ENCODE measurements at places on chromosomes 13 and 19.
A peak's percentile ranks its signal among the peaks of the same experiment; 100 is the strongest.

GRCh38 chr19:7340959-7341837, 7.5 kb upstream of the ARHGEF18 start:
- DNase-seq, result peak; percentile 58

DNA sequence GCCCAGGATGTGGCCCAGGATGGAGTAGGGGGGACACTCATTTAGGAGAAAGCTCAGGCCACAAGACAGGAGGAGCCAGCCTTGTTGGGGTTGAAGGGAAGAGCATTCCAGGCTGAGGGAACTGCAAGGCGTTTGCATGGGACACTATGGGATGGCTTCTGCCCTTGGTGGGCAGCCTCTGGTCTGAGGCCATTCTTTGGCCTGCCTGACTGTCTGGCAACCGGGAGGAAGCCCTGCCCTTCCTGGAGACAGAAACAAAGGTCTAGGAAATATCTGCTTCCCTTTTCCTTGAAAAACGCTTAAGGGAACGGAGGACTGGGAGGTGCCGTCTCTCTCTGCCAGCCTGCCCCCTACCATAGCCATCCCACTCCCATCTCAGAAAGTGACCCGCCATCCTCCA, 2.8 kb upstream of the ICAM1 start:
- DNase-seq, result no peak

DNA sequence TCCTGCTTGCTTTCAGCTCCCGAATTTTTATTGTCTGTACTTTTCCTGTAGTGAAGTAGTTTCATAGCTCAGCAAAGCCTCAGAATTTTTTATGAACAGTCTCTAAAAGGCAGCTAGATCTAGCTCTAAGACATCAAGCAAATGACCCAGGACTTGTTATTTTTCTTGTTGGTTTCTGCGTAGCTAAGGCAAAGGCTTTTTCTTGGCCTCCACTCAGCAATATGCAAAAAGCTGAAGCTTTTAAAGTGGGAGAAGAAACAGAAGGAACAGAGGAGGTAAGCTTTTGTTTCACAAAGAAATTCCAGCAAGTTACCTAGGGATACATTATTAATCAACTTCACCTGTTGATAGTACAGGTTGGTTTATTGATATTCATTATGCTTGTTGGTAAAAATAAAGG, 235.9 kb downstream of the PCDH20 start:
- DNase-seq, result no peak

- no peak for DNase-seq
Measured at GRCh38 chr19:36986601-36987000, 70.5 kb downstream of the ZNF568 start.

- DNase-seq, result peak; percentile 76
Measured at GRCh38 chr13:45370922-45371406, 30.0 kb upstream of the TPT1 start.

GRCh38 chr19:55465460-55466240, 1.1 kb upstream of the C19orf85 start:
- DNase-seq, result no peak

GRCh38 chr19:16620018-16620417, 8.0 kb downstream of the MED26 start:
- DNase-seq, result no peak

GRCh38 chr13:74528734-74529513, 394.7 kb upstream of the KLF12 start:
- no peak for DNase-seq

DNA sequence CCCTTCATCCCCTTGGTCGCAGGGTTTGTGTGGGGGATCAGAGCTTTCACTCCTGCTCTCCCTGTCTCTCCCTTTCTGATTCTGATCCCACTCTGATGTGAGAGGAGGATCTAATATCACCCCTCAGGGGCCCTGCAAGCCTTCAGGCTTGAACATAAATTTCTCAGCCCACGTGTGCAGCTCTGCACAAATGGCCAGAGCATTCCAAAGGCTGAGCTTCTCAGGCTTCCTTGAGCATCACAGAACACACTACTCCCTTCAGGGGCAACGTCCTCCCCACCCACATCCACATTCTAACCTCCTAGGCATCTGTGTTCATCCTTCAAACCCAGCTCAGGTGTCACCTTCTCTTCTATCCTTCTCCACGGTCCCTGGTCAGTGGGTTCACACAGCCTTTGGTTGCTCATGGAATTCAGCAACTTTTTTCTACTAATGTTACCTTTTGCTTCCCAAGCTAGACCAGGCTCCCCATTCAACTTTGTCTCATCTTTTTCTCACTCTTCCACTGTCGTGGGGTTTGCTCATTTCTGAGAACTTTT, 24.4 kb upstream of the DOCK9 start:
- no peak for DNase-seq

DNA sequence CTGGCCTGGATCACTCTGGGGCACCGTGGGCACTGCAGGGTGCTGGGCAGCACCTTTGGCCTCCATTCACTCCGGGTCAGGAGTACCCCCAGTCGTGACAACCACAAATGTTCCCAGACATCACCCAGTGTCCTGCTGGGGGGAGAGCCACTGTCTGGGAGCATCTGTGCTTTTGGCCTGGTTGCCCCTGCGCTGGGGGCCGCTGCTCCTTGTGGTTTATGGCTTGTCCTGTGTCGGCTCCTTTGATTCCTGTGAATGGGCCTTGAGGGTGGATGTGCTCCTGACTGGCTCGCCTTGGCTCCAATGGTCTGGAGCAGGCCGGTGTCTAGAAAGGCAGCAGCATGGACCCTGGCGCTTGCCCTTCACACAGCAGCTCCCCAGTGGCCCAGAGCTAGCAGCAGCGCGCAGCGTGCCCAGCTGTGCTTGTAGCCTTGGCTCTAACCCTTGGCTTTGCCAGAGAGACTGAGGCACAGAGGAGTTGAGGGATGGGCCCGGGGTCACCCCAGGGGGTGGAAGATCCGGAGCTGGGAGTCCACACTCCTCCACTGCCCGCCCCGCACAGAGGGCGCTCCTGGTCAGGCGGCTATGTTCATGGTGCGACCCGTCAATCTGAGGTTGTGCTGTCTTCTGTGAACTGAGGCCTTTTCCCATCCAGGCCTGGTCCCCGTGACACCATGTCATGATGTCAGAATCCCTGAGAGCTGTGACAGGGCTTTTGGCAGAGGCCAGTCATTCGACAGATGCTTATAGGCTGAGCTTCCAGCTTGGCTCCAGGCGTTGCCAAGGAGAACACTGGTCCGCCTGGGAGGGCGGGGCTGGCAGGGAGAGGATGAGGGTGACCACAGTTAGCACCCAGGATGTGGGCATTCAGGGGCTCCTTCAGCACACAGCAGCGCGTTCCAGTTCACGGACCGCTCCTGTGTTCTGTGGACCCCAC, 4.1 kb downstream of the DAZAP1 start:
- no peak for DNase-seq

- peak; percentile 85 for DNase-seq
Measured at GRCh38 chr19:39199025-39199424, 2.3 kb downstream of the NCCRP1 start.

GRCh38 chr19:3516675-3517207, 10.6 kb downstream of the FZR1 start:
- no peak for DNase-seq

GRCh38 chr19:51751655-51752054, at the start of gene FPR1:
TSS of gene FPR1 (minus strand) at chr19:51751878. CDS start at chr19:51746994, 4,884 bp downstream.
- peak; percentile 6 for DNase-seq

- DNase-seq, result peak; percentile 48
Measured at GRCh38 chr19:18282021-18282787, 782 bp upstream of the JUND start.

DNA sequence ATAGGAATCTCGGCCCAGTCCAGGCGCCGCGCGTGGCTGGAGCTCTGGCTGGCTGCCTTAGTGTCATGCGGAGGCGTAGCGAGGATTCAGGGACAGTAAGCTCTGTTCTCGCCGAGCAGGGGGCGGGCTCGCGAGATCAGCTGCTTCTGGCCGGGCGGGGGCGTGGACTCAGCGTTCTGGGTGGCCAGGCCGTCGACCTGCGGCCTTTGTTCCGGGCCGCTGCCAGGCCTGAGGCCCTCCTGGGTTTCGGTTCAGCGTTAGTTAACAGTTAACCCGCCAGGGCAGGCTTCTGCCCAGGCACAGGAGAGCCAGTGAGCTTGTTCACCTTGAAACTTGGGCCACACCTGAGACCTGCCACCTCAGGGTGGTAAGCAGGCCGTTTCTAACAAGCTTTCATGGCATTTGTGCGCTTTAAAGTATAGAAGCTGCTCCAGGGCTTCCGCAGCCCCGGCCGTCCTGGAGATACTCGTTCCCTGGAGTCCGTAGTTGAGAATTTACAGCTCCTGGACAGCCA, 332.2 kb upstream of the SGCG start:
- peak; percentile 35 for DNase-seq

- no peak for DNase-seq
Measured at GRCh38 chr19:41563854-41564514, 12.0 kb upstream of the CEACAM21 start.

DNA sequence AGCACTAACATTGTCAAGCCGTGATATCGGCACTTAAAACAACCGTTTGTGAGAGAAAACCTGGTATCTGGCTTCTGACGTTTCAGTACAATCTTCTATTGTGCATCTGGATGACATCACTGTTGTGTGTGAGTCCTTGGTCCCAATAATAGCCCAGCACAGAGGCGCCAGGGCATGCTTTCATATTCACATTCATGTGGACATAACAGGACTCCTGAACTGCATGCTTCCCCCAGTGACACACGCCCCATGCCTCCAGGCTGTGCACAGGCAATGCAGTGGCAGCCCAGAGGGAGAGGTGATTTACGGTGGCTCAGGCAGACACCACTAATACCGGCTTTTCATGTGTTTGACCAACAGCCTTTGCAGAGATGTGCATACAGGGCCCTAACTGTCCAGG, 58.1 kb downstream of the MRPL57 start:
- no peak for DNase-seq

GRCh38 chr13:93714171-93714570, 487.6 kb downstream of the GPC6 start:
- DNase-seq, result no peak

- DNase-seq, result no peak
Measured at GRCh38 chr13:44902738-44903137, 86.5 kb downstream of the NUFIP1 start.

- no peak for DNase-seq
Measured at GRCh38 chr19:58480831-58481230, 4.7 kb downstream of the ZNF446 start.

DNA sequence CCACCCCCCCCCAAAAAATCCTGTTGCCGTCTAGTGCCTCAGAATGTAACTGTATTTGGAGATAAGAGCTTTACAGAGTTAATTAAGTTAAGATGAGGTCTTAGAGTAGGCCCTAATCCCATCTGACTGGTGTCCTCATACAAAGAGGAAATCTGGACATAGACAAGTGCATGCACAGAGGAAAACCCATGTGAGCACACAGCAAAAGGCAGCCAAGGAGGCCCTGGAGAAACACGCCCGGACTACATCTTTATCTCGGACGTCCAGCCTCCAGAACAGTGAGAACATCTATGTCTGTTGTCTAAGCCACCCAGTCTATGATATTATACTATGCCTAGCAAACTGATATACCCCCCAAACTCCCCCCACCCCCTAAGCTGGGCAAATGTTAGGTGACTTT, 193.8 kb downstream of the KATNAL1 start:
- DNase-seq, result no peak

- DNase-seq, result no peak
Measured at GRCh38 chr13:40031031-40031430, 375.6 kb downstream of the COG6 start.

GRCh38 chr13:86000546-86000945, 201.3 kb upstream of the SLITRK6 start:
- DNase-seq, result no peak

DNA sequence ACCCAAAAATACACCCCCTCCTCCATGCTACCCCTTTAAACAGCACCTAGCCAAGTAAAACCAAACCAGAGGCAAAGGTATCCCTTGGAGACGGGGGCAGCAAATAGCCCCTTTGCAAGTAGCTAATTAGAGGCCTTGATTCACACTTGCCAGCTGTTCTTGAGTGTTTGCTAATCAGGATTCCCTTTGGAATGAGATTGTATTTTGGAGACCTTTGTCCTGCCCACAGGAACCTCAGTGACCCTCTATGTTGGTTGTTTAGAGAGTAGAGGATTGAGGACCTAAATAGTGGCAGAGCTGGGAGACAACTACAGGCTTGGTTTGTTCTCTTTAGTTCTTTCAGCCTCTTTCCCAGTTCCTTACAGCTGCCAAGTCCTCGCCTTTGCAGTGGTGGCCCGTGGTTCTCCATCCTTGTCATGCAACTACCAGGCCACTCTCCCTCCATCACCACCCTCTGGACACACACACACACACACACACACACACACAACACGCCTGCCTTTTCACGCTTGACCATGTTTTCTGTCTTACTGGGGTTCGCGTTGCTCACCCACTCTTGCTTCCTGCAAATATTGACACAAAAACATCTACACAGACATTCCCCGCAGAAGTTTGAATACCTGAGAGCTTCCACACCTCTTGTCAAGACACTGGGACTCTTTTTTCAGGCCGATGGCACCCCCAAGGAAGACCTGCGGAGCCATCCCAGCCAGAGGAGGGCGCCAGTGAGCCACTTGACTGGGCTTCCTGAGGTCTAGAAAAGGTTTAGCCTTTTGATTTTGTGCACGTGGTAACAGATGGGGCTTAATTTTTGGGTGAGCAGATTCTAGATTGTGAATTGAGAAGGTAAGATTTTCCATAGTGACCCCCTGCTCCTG, 80.0 kb upstream of the GPR183 start:
- peak; percentile 51 for DNase-seq

GRCh38 chr19:7355871-7356270, 7.1 kb downstream of the ARHGEF18 start:
- DNase-seq, result no peak

DNA sequence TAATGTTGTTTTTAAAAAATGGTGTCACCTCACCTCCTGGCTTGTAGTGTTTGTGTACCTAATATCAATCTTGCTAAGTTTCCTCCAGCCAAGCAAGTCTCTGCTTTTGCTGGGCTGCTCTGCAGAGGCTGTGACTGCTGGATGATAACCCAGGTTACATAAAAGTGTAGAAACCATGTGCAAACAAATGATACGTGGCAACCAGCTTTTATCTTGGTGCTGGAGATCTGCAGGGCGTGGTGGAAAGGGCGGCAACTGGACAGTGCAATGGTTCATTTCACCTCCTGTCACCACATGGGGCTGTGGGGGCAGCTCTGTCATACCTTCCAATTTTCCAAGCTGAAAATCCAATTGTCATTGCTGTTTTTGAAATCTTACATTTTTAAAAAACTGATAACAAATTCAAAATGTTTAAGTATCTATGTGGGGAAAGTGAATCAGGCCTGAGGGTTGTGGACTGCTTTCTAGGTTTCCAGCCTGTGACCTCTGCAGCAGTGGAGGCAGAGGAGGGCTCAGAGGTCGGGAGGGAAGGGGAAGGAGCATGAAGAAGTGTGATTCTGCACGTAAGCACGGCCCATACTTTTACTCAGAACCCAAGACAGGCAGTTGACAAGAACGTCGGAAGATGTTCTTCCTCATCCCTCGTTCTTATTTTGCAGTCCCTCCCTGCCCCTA, 9.7 kb downstream of the GPR42 start:
- DNase-seq, result no peak
